ENCODE measurements at places on chromosomes 13 and 19.

DNA sequence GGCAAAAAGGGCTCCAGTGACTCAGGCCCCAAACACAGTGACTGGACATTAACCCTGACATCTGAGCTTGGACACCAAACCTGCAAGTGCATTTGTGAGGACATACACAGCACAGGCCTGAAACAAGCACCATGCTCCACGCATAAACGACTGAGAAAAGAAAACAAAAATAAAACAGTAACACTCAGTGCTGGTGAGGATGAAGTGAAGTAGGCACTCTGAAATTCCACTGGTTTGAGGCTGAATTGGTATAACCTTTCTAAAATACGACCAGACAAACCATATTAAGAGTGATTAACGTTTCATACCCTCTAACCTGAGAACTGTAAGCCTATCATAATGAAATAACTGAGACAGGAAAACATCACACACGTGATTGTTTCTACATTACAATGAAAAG, 5.5 kb downstream of the SLC35E1 start:
- DNase-seq, result no peak

GRCh38 chr13:68375004-68375403, 1144.9 kb upstream of the PCDH9 start:
- no peak for DNase-seq

- DNase-seq, result no peak
These were observed 126.3 kb downstream of the KCTD12 start for GRCh38 chr13:76759877-76760276.

GRCh38 chr19:33050110-33050509, 14.6 kb downstream of the RHPN2 start:
- no peak for DNase-seq

GRCh38 chr13:50991579-50992521, 82.3 kb downstream of the RNASEH2B start:
- DNase-seq, result no peak

DNA sequence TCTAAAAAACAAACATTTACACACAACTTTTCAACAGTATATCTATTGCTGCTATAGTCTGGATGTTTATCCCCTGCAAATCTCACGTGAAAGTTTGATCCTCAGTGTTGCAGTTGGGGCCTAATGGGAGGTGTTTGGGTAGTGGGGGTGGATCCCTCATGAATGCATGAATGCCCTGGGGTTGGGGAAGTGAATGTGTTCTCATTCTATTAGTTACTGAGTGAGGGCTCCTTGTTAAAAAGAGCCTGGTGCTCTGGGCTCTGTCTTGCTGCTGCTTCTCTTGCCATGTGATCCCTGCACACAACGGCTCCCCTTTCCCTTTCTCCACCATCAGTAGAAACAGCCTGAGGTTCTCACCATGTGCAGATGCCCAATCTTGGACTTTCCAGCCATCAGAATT, 242.7 kb upstream of the HTR2A start:
- no peak for DNase-seq

DNA sequence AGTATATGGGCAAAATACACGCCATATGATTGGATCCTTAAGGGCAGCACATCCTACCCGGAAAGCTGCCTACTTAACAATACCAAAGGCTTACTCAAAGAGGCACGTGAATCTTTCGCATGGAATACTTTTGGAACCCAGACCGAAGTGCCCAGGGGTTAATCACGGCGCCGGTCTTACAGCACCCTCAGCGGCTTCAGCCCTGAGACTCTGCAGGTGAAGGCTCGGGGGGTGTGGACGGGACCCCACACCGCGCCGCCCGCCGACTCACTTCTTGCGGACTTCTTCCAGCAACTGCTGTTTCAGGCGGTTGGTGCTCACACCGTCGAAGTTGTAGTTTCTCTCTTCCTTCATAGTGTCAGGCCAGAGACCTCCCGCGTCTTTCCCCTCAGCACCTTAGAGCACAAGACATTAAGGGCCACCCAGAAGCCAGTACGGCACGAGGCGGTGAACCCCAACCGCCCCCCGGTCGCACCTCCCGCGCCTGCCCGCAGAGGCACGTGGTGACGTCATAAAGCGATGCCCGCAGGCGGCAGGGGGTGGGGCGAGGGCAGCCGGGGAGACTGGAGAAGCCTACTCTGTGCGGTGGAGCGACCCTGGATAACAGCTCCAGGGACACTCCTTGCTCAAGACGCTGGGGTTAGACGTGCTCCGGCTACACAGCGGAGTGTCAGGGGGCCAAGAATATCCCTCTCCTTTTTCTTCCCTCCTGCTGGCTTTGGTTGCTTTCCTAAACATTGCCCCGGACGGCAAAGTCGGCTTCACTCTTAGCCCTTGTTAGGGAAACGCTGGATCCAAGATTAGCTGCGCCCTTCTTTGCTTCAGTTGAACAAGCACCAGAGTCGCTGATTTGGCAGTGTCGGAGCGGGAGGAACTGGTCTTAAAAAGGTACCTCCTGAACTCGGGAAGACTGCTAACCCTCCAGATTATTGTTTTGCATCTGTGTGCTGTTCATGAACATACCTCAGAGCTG, at the start of gene CCDC169:
TSS of gene CCDC169 (minus strand) at position 449 of the 973 bp plus-strand sequence. CDS start at position 354, 95 bp downstream.
- DNase-seq, result peak; percentile 80

- no peak for DNase-seq
These were observed 58.6 kb upstream of the SPRY2 start for GRCh38 chr13:80399340-80400163.

GRCh38 chr13:75393839-75394520, 88.0 kb downstream of the TBC1D4 start:
- no peak for DNase-seq

- DNase-seq, result no peak
These were observed 31.5 kb upstream of the SLC15A1 start for GRCh38 chr13:98783856-98784478.

DNA sequence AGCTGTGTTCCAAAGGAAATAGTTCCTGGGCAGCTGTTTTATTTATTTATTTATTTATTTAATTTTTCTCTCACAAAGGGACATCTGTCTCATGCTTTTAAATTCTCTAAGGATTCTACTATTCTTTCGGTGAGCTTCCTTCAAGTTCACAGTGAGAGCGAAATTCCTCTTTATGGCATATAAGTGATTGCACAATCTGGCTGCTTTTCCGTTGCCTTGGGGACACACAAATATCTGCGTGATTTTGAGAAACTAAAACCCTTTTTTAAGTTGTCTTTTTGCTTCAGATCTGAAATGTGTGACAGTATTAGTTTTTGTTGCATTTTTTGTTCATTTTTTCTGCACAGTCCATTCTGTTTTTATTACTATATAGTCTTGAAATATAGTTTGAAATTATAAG, 19.2 kb downstream of the ZNF486 start:
- DNase-seq, result no peak

DNA sequence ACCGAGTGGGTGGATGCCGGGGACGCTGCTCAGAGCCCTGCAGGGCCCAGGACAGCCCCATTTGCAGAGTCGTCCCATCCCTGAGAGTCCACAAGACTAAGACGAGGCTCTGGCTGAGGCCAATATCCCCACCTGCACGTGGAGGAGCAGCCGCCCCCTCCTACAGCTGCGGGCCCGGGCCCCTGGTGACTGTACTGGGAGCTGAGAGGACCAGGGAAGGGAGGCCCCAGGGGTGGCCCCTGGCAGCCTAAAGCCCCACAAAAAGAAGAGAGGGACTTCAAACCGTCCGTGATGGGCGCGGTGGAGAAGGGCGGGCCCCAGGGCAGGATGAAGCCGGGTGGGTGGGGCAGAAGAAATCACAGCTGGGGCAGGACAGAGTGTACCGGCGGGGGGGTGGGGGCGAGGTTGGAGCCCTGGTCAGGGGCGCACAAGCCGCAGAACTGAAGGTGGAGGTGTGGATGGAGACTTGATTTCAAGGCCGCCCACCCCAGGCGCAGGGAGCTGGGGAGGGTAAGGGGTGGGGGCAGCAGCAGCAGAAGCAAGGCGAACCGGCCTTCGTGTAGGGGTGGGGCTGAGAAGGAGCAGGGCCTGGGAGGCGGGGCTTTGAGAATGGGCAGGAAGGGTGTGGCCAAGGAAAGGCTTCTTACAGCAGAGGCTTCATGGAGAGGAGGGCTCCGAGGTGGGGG, 12.9 kb downstream of the CFD start:
- no peak for DNase-seq

DNA sequence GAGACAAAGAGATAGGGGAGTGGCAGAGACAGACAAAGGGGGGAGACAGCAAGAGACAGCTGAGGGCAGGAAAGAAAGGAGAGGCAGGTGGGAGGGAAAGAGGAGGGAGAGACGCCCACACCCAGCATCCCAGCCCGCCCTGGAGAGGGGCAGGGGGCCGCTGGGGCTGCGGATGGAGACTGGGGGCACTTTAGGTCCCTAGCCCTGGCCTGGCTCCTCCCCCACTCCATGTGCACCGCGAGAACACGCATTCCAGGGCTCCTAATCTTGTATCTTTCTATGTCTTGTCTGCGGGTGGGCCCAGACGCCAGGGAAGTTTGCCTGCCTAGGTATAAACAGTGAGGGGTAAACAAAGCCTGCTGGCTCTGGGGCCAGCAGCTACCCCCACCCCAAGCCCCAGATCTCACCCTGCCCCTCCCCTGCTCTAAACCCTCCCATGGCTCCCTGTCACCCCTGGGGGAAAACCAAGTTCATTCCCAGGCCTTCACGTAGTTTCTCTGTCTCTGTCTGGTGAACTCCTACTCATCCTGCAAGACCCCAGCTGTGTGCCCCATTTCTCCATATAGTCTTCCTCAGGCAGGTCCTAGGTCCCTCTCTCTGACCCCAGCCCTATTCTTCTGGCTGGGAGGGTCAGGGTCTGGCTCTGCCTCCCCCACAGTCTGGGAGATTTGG, 5.7 kb downstream of the TLE5 start:
- DNase-seq, result no peak

- no peak for DNase-seq
These were observed 1.3 kb upstream of the KLF12 start for GRCh38 chr13:74135326-74136083.

GRCh38 chr19:7687177-7687576, 6.5 kb downstream of the TRAPPC5 start:
- DNase-seq, result no peak

DNA sequence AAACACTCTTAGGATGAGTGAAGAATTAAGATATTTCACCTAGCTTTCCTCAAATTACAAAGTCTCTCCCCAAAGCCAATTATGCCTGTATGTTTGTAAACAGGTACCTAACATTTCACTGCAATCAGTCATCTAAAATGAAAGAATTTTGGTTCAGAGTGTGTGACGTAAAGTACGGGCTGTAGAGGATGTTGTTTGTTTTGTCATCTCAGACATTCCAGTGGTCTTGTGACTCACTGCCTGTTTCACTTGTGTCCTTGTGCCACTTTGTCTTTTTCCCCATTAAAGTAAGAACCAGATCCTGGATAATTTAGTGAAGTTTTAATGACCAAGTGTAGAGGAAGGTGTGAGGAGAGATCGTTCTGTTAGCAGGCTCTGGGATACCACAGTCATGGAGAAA, 28.6 kb upstream of the EID2 start:
- DNase-seq, result no peak

- DNase-seq, result peak; percentile 4
These were observed 25.0 kb upstream of the C1QTNF9B start for GRCh38 chr13:23922005-23922932.

GRCh38 chr13:98033277-98034247, 80.1 kb downstream of the IPO5 start:
- no peak for DNase-seq

Measured in iPS DF 6.9 (cell line).